ENCODE measurements at places on chromosomes 4 and X.

GRCh38 chr4:153027866-153028265 is 91.7 kb downstream of the FHDC1 start:
- no peak for DNase-seq

- DNase-seq = no peak
These were observed 583.8 kb upstream of the GALNT7 start for GRCh38 chr4:172584816-172585215.

GRCh38 chr4:37767546-37767945 is 58.9 kb upstream of the PGM2 start:
- peak; percentile 61 for DNase-seq

DNA sequence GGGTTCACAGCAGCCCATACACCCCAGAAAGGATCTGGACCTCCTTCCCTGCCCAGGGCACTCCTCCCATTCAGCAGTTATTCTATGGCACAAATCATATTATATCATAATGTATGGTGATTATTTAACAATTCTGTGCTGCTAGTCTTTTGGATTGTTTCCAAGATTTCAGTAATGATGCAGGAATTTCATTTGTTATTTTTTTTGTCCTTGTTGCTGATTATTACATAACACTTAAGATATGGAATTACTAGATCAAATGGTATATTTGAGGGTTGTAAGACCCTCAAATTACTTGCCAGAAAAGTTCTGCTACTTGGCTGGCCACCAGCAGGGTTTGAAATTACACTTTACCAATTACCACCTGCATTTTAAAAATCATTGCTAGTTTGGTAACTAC is 36.4 kb downstream of the QDPR start:
- DNase-seq = no peak

GRCh38 chrX:39678914-39679313 is 418.8 kb downstream of the BCOR start:
- no peak for DNase-seq

DNA sequence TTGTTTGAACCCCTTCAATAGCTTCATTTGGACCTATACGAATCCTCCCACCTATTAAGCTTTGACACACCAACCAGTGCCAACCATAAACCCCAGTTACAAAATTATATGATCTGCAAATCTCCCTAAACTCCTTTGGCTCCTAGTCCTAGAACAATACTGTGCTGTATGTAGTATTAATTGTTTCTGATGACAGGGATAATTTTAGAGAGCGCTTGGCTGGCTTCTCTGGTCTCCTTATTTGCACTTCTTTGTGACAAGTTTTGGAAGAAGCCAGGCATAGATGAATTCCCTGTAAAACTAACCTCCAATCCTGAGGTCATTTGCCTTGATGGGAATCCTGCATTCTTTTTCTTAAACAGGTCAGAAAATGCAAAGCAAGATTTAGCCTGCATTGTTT is 433.0 kb downstream of the PPARGC1A start:
- no peak for DNase-seq

- no peak for DNase-seq
These were observed 30.7 kb downstream of the TAF7L start for GRCh38 chrX:101260435-101260834.

DNA sequence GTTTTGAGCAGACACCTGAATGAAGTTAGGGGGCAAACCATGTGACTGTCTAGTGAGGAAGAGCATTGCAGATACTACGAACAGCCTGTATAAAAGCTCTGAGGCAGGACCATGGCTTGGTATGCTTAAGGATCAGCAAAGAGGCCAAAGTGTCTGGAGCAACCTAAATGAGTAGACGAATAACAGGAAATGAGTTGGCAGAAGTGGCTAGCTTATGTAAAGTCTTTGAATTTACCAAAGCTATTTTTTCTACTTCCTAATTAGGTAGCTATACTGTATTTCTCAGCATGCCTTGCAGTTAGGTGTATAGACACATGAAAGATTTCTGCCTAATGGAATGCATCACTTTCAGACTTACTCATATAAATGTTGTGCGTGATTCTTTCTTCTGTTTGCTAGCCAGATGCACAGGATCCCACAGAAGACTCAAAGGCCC is 9.3 kb upstream of the GPRIN3 start:
- DNase-seq = no peak

DNA sequence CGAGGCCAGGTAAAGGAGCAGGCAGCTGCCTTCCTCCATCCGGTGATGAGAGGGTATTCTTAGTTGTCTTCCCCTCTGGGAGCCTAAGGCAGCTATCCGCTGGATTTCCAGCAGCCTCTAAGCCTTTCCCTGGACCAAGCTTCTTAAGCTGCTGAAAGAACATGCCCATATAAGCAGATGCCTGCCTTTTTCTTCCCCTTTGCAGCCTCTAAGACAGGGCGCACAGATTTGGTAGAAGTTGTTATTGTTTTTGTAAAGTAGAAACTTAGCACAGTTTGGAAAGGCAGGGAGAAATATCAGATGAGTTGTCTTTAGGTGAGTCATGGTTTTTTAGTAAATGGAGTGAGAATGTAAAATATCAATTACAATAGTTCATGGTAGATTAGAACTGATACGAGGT is 210.8 kb downstream of the ARHGAP10 start:
- DNase-seq = no peak

DNA sequence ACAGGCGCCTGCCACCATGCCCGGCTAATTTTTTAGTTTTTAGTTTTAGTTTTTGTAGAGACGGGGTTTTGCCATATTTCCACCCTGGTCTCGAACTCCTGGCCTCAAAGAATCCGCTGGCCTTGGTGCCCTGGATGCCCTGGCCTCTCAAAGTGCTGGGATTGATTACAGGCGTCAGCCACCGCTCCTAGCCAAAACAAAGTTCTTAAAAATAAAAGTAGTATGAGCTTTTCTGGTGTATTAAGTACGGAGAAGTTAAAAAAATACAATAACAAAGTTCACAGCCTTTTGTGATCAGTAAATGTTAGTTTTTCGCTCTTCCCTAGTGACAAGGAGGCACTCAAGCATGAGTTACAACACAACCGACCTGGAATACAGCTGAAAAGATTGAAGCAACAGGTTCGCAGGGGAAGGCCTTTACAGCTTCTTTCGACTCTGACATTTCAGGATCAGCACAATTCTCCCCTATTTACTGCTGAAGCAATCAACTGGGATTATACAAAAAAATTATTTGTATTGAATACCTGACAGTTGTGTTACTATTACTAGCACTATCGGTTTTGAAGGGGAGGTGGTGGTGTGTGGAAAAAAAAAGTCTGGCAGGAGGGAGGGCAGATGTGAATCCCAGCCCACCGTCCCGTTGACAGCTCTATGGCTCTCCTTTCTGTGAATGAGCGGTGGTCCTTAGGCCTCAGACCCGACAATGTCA is 893 bp upstream of the METAP1 start:
- no peak for DNase-seq

GRCh38 chr4:52144372-52144771 is 93.3 kb downstream of the SPATA18 start:
- DNase-seq = no peak
